NCI-H1105 (cell line): ENCODE measurements at places on chromosomes 2 and 18.

DNA sequence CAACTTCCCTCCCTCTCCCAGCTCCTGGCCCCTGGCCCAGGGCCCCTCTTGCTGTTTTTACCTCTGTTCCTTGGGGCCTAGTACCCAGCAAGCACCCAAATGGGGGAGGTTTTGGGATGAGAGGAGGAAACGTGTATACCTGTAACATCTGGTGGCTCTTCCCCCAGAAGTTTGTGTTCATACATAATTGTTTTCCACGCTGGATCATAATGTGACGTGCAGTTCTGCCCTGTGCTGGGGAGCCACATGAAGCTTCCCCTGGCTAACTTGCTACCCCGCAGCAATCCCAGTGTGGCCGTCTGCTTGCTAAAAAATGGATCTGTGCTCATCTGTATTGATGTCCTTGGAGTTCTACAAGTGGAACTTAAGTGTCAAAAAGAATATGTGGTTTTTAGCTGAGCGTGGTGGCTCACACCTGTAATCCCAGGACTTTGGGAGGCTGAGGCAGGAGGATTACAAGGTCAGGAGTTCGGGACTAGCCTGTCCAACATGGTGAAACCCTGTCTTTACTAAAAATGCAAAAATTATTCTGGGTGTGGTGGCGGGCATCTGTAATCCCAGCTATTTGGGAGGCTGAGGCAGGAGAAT lies 36.5 kb downstream of the ANO7 start:
- no peak for DNase-seq

GRCh38 chr2:144516981-144517865 lies 2.7 kb downstream of the ZEB2 start:
- no peak for DNase-seq

GRCh38 chr2:43131051-43131889 lies 95.1 kb downstream of the ZFP36L2 start:
- no peak for DNase-seq

- no peak for DNase-seq
Measured at GRCh38 chr2:18357537-18357936, 202.9 kb downstream of the RDH14 start.

DNA sequence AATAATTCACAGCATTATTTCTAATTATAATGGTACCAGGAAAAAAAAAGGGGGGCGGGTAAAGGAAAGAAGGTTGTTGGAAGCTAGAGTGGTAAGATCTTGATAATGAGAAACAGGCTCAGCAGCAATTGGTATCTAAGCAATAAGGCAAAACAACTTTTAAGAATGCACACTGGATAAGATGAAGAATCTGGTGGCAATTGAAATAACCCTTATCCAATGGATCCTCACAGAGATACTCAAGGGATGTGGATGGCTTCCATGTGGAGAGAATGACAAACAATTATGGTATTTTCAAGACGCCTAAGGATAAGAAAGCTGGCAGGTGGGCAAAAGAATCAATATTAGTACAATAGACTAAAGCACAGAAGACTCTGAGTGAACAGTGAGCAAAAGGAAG lies 153.6 kb downstream of the UPP2 start:
- DNase-seq = peak; percentile 71

DNA sequence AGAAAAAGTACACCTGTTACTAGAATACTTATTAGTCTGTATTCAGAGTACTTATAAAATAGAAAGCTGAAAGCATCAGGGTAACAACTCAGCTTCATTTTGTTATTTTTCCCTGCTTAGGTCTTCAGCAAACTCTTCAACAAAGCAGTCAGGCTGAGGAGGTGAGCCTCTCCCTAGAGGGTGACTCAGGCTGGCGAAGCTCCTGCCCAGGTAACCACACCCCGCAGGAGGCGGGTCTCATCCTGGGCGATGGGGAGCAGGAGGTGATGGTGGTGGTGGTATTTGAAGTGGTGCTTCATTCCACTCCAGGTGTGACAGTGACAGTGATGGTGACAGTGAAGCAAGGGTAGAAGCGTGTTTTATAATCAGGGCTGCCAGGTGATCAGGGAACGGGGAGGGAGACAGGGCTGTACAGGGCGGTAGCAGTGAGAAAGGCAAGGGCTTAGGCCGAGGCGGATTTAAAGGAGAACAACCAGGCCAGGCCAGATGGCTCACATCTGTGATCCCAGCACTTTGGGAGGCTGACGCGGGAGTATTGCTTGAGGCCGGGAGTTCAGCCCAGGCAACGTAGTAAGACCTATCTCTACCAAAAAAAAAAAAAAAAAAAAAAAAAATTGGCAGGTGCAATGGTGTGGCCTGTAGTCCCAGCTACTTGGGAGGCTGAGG lies 127.1 kb downstream of the SOCS6 start:
- no peak for DNase-seq

DNA sequence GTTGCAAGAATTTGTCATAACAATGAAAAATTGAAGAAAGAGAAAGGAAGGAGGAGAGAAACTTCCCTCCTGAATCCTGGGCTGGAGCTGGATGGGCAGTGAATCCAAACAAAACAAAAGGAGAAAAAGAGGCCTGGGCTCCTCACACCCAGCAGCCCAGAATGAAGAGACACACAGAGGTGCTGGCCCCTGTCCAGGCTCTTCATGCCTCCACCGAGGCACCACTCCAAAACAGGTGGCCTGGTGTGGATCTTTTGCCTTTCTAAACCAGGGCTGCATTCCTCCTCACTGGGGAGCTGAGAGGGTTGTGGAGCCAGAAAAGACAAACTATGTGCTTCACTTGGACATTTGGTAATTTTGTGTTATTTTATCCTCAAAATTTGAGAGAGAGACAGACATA lies 76.0 kb downstream of the FAM124B start:
- DNase-seq = no peak

GRCh38 chr2:207482630-207483029 lies 47.1 kb upstream of the CREB1 start:
- DNase-seq = no peak

- DNase-seq = no peak
Measured at GRCh38 chr18:39752351-39752750, 2186.8 kb upstream of the CELF4 start.

GRCh38 chr2:152483276-152484063 lies 148.5 kb downstream of the FMNL2 start:
- DNase-seq = no peak

- DNase-seq = no peak
Measured at GRCh38 chr2:152385650-152386049, 50.7 kb downstream of the FMNL2 start.

DNA sequence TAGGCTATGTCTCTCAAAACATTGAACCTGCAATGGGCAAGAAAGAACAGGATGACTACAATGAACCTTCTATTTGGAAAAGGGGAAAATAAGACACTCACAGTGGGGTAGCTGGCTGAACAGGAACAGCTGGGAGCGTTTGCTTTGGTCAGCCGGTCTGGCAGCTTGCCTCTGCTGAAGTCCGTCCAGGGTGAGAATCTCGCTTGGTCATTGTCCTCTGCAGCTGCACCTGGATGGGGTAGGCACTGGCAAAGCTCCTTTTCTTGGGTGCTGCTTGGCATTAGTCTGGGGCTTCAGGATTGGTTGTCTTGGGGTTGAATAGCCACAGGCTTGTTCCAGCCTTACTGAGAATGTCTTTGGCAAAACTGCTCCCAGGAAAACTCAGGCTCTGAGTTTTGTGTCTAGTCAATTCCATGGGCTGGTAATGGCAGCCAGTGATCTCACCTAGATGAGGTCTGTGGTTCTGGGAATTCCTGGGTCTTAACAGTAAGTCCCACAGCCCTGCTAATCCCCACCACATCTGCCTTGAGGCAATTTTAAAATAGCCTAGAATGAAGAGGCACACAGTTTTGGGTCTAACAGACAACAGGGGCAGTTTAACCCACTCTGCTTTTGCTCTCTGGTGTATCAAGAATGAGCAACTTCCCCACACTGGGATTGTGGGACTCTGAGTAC lies 13.4 kb downstream of the NEDD4L start:
- no peak for DNase-seq

GRCh38 chr2:60466161-60466702 lies 87.2 kb downstream of the BCL11A start:
- DNase-seq = no peak
